ENCODE measurements at places on chromosomes 6 and 20.

GRCh38 chr6:76702187-76702586 is 629.7 kb upstream of the IMPG1 start:
- no peak for DNase-seq

DNA sequence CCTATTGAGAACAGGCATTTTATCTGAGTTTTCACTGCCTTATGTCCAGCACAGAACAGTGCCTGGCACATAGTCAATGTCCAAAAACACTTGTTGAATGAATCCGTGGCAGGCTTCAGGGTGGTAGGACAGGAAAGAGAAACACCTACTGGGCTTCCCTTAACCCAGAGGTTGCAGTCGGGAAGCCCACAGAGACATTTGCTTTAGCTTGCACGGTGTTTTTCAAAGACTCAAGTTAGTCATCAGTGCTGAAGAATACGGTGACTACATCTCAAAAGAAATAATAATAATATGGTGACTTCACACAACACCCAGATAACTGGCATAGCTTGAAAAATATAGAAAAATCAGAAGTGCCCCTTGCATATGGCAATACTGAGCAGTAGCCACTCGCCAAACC is 160.4 kb downstream of the CD83 start:
- no peak for DNase-seq

- DNase-seq, result peak; percentile 32
Measured at GRCh38 chr20:43751167-43752050, 24.6 kb upstream of the GTSF1L start.

DNA sequence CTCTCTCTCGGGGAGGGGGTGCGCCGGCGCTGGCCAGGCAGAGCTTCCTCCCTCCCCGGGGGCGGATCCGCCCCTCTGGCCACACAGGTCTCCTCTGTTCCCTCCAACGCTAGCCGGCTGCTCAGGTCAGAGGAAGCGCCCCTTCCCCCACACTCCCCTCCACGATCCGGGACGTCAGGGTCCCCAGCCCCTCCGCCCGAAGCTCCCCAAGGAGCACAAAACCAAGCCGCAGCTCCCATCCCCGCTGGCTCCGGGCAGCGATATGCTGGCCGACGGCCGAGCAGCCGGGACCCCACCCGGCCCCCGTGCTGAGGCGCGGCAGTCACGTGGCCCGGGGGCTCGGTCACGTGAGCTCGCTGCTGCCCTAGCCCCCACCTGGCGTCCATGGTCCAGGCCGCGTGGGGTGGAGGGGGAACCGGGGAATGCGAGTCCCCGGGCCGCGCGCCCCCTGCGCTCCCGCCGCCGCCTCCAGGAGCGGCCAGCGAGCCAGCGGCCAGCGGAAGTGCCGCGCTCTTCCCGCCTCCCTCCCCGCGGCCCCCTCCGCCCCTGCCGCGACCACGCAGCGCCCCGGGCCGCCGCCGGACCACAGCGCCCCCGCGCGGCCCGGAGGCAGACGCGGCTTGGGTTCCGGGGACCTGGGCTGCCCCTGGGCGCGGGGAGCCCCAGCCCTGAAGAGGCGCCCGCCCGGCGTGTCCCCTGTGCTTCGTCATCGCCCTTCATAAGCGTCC is at the start of gene SLC35B2:
TSS of gene SLC35B2 (minus strand) at position 504 of the 728 bp plus-strand sequence. CDS start at position 386, 118 bp downstream.
- DNase-seq, result peak; percentile 54

- DNase-seq, result peak; percentile 33
Measured at GRCh38 chr20:36591854-36592641, 13.5 kb upstream of the RAB5IF start.

DNA sequence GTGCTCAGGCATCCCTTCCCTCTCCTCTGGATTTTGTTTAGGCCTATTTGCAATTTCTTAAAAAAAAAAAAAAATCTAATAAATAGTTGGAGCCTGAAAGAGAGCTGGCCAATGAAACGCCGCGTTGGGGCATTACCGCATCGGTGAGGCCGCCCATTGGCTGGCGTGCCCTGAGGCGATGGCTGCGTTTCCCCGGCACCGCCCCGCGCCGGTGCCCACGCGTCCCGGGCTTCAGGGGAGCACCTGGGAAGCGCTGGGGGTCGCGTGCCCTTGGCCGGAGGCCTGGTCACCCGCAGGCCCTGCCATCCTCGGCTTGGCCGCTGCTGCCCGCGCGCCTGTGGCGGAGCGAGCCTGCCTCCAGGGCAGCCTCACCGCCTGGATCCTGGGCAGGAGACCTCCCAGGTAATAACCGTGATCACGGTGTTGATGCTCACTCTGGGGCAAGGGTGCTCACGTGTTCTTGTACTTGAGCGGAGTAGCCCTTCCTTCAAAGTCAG is 155.4 kb downstream of the NRN1 start:
- peak; percentile 52 for DNase-seq

GRCh38 chr6:154962753-154963152 is 32.4 kb upstream of the TIAM2 start:
- DNase-seq, result no peak

- DNase-seq, result no peak
Measured at GRCh38 chr6:118391086-118391485, 157.0 kb upstream of the PLN start.

GRCh38 chr6:123016431-123017103 is 20.5 kb downstream of the CLVS2 start:
- no peak for DNase-seq

DNA sequence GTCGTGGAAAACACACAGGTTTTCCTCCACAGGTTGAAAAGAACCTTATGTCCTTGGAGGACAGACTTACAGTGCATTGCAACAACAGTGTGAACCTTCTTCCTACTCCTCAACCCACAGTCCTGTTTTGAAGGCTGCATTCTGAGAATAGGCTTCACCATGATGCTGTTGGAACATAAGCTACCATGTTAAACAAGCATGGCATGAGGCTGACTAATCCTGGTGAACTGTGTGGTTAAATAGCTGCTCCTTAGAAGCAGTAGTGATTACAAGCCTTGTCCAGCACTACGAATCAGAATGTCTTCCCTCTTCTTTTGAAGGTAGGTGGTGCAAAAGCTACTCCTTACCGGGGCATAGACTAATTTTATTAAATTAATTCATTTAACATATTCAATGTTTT is 368.5 kb upstream of the EPHA7 start:
- DNase-seq, result no peak

DNA sequence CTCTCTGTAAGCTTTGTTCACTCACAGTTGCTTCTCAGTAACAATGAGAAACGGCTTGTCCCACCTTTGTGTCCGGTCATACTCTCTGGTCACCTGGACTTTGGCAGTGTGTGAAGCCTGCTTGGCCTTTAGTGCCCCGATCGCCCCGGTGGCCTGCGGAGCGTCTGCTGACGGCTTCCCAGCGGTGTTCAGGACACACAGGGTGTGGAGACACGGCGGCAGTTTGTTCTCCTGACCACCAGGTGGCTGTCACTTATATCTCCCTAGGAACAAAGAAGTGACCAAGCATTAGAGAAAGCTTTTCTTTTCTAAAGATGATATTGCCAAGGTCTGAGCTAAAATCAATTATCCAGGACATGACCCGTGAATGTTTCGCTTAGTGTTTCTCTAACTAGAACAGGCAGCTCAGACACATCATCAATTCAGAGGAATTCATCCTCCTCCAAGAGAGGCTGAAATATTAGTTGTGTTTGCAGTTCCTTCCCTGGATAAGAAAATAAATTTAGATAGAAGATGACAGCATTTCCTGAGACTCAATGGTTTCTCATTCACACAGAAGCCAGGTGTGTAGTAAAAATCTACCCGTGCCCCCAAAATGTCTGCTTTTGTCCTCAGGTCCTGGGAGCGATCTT is 167.4 kb upstream of the THBS2 start:
- no peak for DNase-seq

DNA sequence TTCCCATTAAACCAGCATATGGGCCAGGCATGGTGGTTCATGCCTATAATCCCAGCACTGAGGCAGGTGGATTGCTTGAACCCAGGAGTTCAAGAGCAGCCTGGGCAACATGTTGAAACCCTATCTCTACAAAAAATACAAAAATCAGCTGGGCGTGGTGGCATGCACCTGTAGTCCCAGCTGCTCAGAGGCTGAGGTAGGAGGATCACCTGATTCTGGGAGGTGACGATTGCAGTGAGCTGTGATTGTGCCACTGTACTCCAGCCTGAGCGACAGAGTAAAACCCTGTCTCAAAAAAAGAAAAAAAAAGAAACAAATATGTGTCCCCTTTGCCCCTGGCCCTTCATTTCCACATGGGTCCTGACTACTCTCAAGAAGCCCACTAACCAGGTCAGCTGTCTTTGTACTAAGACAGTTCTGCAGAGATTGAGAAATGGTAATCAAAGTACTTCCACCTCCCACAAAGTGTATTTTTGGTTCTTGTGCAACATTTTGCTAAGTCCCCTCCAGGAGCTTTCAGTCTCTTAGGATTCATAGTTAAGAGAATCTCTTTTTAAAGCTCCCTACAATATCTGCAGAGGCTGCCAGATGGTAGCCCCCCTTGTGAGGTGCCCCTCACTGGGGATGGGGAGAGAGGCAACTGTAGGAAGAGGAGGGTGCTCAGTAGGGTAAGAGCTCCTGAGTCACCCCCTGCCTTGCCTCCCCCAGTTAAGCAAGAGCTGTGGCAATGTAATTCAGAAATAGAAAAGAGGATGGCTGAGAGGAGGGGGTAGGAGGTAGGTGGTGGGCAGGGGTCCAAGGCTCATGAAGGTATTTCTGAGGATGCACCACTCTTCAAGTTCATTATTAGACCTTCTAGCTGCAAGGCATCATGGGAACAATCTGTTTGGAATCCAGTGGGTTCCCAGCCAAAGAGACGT is 16.5 kb upstream of the WFDC2 start:
- DNase-seq, result no peak

- DNase-seq, result no peak
Measured at GRCh38 chr6:151056230-151056907, 183.4 kb upstream of the AKAP12 start.

DNA sequence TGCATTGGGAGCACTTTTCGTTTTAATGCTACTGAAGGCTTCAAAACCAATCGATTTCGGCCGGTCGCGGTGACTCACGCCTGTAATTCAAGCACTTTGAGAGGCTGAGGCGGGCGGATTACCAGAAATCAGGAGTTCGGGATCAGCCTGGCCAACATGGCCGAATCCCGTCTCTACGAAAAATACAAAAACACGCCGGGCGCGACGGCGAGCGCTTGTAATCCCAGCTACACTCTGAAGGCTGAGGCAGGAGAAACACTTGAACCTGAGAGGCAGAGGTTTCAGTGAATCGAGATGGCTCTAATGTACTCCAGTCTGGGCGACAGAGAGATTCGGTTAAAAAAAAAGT is 58.4 kb downstream of the TRIM38 start:
- DNase-seq, result no peak

- DNase-seq, result no peak
Measured at GRCh38 chr20:64133951-64134407, 26.6 kb upstream of the NPBWR2 start.

- DNase-seq, result no peak
Measured at GRCh38 chr6:50716899-50717509, 3.7 kb downstream of the TFAP2D start.

DNA sequence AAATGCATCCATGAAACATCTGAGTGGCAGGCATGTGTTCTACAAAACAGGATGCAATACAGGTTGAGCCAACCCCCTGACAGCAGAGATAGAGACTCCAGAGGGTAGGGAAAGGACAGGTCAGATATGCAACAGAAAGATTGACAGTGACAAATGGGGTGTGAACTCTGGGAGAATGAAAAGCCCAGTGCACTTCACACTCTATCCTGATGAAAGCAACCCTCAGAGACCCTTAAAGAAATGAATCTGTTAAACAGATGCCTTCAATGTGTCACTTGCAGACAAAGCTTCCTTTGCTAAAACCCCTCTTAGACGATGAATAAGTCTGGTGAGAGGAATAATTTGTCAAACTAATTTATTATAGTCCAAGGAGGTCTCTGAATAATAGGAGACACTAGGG is 89.9 kb downstream of the RFPL4B start:
- DNase-seq, result no peak

- no peak for DNase-seq
Measured at GRCh38 chr6:13098006-13098405, 230.3 kb downstream of the TBC1D7 start.

DNA sequence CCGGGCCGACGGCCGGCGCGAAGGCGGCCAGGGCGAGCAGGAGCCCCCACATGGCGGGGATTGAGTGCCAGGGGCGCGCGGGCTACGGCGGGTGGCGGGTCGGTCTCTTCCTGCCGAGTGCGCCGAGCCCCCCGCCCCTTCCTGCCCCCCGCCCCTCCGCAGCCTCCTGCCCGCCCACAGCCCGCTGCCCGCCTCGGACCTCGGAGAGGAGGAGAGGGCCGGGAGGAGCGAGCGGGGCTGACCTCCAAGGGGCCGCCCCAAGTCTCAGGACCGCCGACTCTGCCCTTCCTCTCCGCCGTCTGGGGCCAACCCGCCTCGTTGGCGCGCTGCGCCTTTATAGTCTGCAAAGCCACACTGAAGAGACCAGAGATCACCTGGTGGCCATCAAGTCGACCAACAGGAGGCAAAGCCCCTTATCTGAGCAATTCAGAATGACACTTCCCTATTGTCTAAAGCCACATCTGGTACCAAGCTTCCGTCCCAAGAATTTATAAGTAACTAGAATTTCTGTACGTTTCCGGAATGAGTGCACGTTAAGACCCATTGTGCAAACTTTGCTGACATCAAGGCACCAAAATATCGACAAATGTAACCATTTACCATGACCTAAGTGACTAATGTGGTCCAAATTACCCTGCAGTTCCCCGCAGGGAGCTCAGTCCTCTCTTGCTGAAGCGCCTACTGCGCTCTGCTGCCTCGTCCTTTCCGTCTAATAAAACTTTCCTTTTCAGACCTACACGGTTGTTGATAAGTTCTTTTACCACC is at the start of gene CPXM1:
TSS of gene CPXM1 (minus strand) at position 107 of the 765 bp plus-strand sequence. CDS start at position 52, 55 bp downstream.
- no peak for DNase-seq

- DNase-seq, result no peak
Measured at GRCh38 chr6:135722190-135722589, 129.3 kb upstream of the PDE7B start.

GRCh38 chr6:169568314-169569087 is 133.3 kb downstream of the WDR27 start:
- DNase-seq, result no peak

DNA sequence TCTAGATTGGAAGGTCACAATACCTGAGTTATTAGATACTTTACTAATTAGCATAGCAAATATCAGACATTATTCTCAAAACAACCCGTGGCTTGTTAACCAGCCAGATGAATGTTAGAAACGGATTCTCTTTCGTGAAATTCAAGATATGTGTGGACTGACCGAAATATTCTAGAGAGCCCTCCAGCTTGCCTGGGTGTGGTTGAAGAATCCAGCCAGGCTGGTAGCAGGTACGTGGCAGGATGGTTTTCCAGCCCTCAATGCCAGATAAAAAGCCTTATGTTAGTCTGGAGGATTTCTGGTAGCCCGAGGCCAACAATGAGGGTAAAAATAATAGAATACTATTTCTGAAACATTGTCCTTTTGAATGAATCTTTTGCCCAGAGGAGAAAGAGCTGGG is 19.3 kb downstream of the ECT2L start:
- no peak for DNase-seq

GRCh38 chr6:149938571-149939355 is 3.1 kb upstream of the ULBP2 start:
- DNase-seq, result no peak

Measured in activated T-helper 1 cell treated with anti-CD3 and anti-CD28 coated beads, Interleukin-2, amount 50 U/mL, for 16 hours (primary cell).